ENCODE measurements at places on chromosomes 16 and 17.

DNA sequence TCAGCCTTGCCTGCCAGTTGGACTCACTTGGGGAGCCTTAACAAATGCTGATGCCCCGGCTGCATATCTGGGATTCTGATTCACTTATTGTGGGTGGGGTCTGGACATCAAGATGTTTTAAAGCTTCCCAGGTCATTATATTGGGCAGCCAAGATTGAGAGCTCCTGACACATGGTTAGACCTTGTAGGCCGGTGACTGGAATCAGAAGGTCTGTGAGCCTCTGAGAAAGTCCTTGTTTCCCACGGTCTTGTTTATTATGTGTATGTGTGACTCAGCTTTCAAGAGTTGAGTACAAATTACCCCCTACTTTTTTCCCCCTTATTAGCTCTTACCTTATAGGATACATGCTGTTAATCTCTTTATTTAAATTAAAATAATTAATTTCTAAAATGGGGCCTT, 103.5 kb downstream of the ABCC1 start:
- no peak for DNase-seq

DNA sequence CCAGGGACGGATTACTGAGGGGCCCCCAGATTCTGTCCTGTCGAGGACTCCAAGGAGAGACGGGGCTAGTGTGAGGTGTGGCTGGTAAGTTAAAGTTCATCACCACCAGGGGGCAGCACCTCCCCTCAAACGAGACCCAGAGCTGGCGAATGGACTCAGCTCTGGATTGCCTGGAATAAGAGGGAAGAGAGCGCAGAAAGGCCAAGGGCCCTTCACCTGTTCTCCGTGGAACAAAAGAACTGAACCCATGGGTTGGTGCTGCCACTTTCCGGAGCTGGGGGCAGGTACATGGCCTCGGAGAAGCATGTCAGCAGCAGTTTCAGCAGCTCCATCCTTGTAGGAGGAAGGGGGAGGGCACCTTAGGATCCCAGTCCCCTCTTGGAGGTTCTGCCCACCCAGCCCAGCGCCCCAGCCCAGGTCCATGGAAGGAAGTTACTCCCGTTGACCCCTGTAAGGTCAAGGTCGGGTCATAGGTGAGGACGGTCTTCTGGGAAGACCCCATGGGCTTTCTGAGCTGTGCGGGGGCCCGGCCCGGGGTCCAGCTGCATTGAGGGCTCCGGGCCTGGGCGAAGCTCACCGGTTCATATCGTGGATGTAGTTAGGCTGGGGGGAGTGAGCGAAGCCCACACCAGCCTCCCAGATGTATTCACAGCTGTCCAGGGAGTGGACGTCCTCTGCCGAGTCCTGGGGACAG, 10.8 kb downstream of the HID1 start:
- peak; percentile 61 for DNase-seq

DNA sequence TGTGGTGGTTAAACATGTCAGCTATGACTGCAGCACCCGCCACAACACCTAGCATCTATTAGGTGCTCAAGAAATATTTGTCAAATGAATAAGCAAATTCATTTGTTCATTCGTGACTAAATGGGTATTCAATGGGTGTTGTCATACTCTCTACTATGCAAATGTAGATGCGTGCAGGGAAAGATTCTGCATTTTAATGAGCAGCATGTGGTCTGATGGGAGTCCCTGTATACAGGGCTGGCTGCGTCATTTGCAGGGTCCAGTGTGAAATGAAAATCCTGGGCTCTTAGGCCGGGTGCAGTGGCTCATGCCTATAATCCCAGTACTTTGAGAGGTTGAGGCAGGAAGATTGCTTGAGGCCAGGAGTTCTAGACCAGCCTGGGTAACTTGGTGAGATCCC, 97.5 kb downstream of the CACNG3 start:
- no peak for DNase-seq

- DNase-seq: no peak
These were observed 559.9 kb upstream of the CDH8 start for GRCh38 chr16:62596125-62596524.

GRCh38 chr17:73955616-73956015, 247.9 kb upstream of the RPL38 start:
- DNase-seq: no peak

GRCh38 chr17:896953-897661, 82.5 kb downstream of the NXN start:
- no peak for DNase-seq

- no peak for DNase-seq
These were observed 496.0 kb downstream of the CDH8 start for GRCh38 chr16:61540216-61540615.

DNA sequence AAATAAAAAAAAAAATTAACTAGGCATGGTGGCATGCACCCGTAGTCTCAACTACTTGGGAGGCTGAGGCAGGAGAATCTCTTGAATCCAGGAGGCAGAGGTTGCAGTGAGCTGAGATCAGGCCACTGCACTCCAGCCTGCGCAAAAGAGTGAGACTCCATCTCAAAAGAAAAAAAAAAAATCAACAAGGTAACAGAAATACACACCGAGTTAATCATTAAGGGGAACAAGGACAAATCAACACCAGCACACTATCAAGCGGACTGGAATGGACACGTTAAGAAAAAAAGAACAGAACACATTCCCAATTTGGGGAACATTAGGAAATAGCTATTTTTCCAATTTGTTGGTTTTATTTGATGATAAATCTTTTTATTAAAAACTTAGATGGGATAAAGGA, 28.4 kb upstream of the GLG1 start:
- no peak for DNase-seq

DNA sequence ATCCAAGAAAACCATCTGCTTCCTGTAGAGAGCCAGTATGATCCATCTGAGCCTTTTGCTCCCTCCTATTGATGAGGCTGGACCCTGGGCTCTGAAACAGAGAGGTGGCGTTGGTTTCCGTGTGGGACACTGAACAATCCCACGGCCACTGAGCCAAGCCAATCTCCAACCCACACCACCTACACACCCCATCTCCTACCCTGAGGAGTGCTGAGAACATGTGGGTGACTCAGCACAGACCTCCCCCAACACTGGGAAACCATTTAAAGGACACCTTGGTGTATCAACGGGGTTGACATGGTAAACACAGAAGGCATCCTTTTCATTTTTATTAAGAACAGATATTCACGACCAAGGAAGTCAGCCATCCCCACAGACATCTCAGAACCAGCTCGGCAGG, 332.1 kb downstream of the SLC39A11 start:
- DNase-seq: no peak

DNA sequence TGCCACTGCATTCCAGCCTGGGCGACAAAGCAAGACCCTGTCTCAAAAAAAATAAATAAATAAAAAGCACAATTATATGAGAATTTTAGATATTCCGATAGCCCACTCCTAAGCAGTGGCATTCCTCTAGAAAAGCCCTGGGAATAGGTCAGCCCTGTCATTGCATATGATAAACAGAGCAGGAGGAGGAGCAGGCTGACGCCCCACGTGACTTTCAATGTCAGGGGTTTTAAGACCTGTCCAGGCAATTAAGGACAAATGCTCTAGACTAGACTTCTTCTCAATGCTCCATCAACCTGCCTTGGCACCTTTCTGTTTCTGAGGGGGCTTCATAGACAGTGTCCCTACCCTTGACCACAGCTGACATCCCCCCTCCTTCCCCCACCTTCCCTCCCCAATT, 7.5 kb downstream of the TOM1L2 start:
- DNase-seq: no peak

GRCh38 chr17:60090417-60090816, 11.7 kb upstream of the HEATR6 start:
- no peak for DNase-seq

- no peak for DNase-seq
These were observed 18.8 kb downstream of the TELO2 start for GRCh38 chr16:1511662-1512569.

DNA sequence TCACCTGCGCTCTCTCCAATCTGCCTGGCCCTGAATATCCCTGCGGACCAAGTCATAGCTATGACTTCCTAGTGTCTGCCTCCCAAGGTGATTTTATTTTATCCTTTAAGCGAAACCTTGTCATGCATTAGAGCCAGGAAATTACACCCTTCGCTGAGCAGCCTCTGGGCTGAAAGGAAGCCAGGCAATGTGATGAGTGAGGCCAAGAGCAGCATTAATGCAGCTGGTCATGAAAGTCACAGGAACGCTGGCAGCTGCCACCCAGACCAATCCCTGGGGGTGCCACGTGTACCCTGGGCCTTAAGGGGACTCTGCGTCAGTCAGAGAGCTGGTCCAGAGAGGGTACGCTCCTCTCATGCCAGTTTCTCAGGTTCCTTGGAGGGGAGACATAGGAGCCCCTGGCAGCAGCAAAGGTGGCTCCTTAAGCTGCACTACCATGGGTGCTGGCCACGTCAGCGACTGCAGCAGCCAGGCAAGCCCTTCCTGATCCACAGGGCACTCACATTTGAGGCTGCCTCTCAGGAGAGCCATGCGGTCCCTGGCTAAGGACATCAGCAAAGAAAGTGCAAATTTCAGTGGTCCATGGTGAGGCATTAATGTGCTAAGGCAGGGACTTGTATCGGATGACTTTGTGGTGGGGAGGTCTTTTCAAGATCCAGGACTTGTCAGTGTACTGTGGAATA, 42.7 kb upstream of the WSCD1 start:
- DNase-seq: no peak

GRCh38 chr17:82458885-82459424, 414 bp downstream of the NARF start:
- DNase-seq: no peak

GRCh38 chr17:41016578-41017215, 7.8 kb upstream of the KRTAP3-1 start:
- DNase-seq: no peak

- no peak for DNase-seq
These were observed 14.2 kb downstream of the SLX4 start for GRCh38 chr16:3597226-3597625.
